NCI-H526 treated with DMSO at 0.1 percent for 48 hours (cell line): ENCODE measurements at places on chromosomes 13 and 19.
A peak's percentile ranks its signal among the peaks of the same experiment; 100 is the strongest.

DNA sequence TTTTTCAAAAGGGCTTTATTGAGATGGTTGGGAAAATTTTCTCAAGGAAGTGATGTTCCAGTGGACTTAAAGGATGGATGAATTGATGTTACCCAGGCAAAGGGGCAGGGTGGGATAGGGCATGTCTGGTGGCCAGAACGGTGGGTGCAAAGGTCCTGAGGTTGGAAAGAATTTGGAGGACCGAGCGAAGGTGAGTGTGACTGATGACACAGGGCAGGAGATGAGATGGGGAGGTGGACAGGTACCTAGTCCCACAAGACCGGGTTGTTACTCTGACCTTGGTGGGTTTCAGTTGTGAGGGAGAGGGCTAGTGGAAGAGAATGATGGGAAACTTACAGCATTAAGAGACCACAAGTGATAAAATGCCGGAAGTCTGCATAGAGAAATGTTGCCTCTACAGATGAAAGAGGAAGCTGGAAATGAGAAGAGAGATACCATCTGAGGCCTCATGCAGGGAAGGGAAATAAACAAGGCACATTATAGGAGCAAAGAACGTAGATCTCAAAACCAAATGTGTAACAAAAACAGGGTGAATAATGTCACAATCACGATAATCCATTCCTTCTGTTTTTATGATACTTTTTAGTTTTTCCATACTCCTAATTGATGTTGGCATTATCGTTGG is 4.5 kb downstream of the ADGRE1 start:
- DNase-seq: no peak

- DNase-seq: peak; percentile 67
These were observed 754.9 kb downstream of the OLFM4 start for GRCh38 chr13:53783471-53783870.

GRCh38 chr13:21310220-21310619 is 133.8 kb downstream of the MRPL57 start:
- no peak for DNase-seq

GRCh38 chr19:39599116-39599515 is 3.2 kb upstream of the LGALS13 start:
- no peak for DNase-seq

GRCh38 chr19:6535558-6536137 is 4.8 kb downstream of the TNFSF9 start:
- DNase-seq: no peak

- no peak for DNase-seq
These were observed 8.9 kb upstream of the GDF15 start for GRCh38 chr19:18377026-18377425.
